Stimulated activated CD4-positive, alpha-beta T cell treated with anti-CD3 and anti-CD28 coated beads, Interleukin-12 subunit alpha, Interleukin-12 subunit beta, amount 100 ng/mL, for 4 hours (primary cell): ENCODE measurements at places on chromosomes 3 and 15.

DNA sequence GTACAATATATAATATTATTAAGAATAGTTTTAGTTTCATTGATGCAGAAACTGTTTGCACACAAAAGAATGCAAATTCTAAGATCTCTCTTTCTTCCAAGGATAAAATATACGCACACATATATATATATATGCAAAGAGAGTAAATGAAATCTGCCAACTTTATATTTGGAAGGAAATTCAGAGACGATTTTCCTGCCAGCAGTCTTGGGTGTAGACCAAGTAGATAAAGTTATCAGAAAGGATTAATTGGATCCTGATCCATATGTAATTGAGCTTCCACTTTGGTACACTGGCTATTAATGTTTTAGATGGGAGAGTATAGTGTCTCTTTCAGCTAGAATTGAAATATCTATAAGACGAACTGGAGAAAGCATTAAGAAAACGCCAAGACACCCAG lies 295.4 kb upstream of the IL12A start:
- no peak for DNase-seq

DNA sequence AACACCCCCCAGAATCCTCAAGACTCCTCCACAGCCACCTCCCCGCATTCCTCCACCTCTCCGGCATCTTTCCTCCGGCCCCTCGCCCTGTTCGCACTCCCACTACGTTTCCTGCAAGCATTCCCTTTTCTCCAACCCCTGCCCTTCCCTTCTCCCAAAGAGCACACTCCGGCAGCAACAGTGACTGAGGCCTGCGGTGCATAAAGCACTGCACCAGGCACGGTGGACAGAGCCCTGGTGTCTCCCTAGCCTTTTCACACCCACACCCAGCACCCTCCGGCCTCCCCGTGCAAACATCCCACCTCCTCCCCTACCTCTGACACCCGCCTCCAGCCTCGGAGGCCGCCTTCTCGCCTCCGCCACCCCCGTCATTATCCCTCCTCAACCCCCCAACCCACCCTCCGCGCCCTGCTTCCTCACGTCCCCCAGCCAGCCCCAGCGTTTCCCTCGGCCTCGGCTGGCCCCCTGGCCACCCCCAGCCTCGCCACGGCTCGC lies 577 bp downstream of the ZNF148 start:
- no peak for DNase-seq

DNA sequence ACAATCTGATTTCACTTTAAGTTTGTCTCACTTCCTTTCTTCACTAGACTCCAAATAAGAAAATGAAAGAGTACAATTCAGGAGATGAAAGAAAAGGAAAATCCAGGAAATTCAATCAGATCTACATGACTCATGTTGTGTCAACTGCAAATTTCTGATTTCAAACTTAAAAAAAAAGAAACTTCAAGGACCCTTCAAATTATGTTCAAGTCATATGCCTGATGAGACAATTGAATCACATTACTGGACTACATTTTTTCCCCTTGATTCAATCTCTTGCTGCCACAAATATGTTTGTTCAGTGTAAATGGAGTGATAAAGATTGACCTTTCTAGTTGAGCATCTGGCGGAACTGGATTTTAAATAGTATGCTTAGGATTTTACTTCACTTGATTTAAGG lies 37.4 kb downstream of the FRMD5 start:
- no peak for DNase-seq

- no peak for DNase-seq
Measured at GRCh38 chr3:111968319-111969054, 10.3 kb upstream of the ABHD10 start.

DNA sequence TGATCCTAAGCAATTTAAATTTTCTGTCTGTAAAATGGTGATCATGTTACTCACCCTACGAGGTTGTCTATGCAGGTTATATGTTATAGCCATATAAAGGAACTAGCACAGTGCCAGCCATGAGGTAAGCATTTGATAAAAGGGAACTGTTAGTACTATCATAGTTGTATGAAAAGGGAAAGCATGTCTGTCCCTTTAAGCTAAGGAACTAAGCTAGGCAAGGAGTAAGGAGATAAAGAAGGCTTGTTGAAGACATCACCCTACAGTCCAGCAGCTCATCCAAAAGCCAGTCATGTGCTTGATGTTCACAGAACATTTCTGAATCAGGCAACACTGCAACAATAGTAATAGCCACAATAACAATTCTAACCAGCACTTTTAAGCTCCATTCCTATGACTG lies 243.9 kb downstream of the ZBTB20 start:
- no peak for DNase-seq

DNA sequence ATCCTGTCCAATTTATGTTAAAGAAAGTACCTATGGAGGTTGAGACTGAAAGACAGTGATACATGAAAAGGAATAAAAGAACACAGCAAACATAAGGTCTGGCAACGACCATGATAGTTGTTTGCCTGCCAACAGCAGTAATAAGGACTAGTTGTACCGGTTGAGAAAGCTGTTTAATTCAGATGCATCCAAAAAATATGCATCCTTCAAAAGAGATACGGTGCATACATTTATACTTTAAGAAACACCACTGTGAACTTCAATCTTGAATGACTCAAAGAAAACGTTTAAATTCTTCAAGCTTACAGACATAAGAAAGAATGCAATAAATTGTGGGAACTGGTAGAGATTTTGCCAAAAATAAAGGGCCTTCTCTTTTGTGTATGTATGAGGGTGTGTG lies 492.1 kb downstream of the NLGN1 start:
- DNase-seq, result no peak
